HFFc6 (cell line): ENCODE measurements at places on chromosomes 7 and 10.

GRCh38 chr10:133269367-133269766 lies 7.3 kb downstream of the ADAM8 start:
- DNase-seq, result no peak

DNA sequence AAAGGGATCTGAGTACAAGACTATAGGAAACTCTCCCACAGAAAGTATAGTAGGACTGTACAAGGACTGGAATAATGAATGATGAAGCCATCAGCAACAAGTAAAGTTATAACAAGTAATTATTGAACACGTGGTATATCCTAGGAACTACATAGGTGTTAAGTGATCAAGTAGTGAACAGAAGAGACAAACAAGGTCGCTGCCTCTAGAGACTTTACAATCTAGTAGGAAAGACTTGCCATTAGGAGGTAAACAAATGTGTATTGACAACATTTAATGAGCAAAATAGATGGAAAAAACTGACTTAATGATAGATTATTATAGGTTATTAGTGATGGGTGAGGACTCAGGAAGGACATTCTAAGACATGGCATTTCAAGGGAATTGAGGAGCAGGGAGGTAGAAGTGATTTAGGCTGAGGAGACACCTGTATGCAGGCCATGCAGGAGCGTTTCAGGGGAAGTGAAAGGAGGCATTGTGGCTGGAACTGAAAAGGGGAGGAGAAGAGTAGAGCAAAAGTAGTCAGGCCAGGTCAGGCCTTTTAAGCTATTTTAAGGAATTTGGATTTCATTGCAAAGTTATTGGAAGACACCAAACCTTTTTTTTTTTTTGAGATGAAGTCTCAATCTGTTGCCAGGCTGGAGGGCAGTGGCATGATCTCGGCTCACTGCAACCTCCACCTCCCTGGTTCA lies 8.5 kb upstream of the GLCCI1 start:
- DNase-seq, result no peak

DNA sequence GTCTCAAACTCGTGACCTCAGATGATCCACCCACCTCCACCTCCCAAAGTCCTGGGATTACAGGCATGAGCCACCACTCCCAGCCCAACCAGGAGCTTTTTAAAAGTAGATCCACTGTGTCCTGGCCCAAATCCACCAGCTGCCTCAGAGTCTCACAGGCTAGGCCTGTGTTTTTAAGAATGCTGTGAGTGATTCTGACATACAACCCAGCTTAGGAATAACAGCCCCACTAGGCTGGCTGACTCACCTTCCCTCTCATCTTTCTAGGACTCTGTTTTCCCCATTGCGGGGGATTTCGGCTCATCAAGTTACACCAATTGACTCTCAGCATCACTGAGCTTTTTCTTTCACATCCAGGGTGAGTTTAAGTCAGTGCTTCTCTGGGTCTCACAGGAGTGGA lies 207.6 kb downstream of the SKIDA1 start:
- DNase-seq, result peak; percentile 70

DNA sequence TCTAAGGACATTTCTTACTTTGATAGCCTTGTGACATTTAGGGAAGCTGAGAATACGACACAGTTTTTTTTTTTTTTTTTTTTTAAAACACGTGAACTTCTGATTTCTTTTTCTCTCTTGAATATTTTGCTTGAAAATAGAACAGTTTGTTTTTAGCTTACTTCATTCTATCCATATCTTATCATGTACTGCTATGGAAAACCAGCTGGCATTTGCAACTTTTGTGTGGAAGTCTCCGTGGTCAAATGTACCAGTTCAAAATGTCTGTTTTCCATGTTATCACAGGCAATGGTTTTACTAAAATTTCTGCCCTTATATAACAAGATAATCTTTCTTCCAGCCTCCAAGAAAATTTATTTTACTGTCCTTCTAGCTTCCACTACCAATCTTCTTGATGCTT lies 821.6 kb downstream of the DNAJB9 start:
- DNase-seq, result no peak

- no peak for DNase-seq
These were observed 71.3 kb upstream of the ZNF804B start for GRCh38 chr7:88688222-88688621.

DNA sequence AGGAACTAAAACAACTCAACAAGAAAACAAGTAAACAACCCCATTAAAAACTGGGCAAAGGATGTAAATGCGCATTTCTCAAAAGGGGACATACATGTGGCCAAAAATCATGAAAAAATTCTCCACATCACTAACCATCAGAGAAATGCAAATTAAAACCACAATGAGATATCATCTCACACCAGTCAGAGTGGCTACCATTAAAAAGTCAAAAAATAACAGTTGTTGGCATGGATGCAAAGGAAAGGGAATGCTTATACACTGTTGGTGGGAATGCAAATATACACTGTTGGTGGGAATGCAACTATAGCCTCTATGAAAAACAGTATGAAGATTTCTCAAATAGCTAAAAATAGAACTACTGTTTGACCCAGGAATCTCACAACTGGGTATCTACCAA lies 60.0 kb upstream of the LANCL2 start:
- DNase-seq, result no peak

GRCh38 chr10:105950410-105950809 lies 1214.1 kb downstream of the SORCS1 start:
- DNase-seq, result peak; percentile 30

GRCh38 chr10:49644035-49644646 lies 30.3 kb downstream of the CHAT start:
- no peak for DNase-seq

GRCh38 chr10:20185116-20185515 lies 368.9 kb downstream of the PLXDC2 start:
- no peak for DNase-seq

GRCh38 chr7:131087756-131088658 lies 239.7 kb upstream of the MKLN1 start:
- DNase-seq, result no peak

DNA sequence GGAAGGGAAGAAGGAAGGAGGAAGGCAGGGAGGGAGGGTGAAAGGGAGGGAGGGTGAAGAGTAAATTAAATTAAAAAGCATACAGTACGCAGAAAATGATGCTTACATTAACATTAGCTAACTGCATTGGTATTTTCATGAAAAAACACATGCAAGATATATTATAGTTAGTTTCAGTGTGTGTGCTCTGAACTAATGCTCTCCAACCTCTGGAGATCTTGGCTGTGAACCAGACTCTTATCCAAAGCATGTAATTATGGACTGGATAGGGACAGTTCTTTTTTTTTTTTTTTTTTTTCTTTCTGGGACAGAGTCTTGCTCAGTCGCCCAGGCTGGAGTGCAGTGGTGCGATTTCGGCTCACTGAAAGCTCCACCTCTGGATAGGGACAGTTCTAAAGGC lies 357.0 kb downstream of the FRMD4A start:
- DNase-seq, result peak; percentile 38

- DNase-seq, result no peak
These were observed 281.1 kb downstream of the ELFN1 start for GRCh38 chr7:1951159-1951536.

DNA sequence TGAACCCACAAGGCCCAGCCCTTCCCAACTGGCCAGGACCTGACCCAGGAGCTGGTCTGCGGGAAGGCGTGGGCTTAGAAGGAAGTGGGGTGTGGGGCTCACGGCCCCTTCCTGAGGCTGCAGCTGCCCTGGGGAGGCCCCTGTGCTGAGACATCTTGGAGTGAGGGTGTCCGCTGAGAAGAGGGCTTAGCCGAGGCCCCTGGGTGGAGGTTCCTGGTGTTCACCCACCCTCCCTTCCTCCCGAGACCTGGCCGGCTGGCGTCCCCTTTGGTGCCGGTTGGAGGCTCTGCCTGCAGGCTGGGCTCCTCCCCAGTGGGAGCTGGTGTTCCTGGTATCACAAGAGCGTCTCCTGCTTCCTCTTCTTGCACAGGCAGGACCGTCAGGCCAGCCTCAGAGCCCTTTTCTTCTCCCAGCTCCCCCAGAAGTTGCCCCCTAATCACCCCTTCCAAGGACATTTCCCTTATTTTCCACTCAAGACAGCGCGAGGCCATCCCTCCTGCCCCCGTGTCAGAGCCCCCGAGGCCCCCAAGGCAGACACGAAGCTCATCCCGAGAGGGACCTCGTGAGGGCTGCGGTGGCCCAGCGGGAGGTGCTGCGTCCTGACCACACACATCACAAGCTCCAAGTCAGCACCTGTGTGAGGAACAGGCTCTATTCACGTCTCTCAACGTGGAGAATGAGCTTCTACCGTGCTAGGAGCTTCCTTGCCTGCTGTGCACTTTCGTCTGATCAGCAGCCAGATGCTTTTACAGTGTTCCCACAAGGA lies 25.1 kb upstream of the FAM20C start:
- no peak for DNase-seq

DNA sequence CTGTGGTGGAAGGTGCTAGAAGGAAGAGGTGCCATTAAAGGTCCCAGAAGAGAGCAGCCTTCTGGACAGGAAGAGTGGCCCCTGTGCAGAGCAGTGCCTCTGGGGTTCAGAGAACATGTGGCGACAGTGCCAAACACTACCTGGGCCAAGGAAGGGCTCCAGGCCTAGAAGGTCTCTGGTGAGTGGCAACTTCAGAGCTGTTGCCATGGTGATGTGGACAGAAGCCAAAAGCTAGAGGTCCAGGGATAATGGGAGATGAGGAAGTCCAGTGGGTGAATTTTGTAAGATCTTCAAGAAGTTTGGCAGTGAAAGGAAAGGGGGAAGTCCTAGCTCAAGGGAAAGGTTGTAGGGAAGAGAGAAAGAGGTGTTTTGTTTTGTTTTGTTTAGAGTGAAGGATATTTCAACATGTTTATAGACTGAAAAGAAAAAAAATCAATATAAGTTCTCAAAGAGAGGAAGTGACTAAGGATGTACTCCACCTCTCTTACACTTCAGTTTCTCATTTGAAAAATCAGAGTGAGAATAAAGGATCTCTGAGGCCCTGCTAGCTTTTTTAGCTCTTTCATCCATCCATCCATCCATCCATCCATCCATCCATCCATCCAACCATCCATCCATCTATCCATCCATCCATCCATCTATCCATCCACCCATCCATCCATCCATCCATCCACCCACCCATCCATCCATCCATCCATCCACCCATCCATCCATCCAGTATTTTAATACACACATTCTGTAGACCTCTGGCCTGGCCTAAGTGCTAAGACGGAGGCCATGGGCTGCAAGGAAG lies 77.1 kb upstream of the DUSP5 start:
- peak; percentile 38 for DNase-seq

- peak; percentile 100 for DNase-seq
These were observed 83.9 kb downstream of the CXCL12 start for GRCh38 chr10:44300666-44301649.

GRCh38 chr7:18996583-18996982 lies 120.9 kb downstream of the TWIST1 start:
- no peak for DNase-seq

DNA sequence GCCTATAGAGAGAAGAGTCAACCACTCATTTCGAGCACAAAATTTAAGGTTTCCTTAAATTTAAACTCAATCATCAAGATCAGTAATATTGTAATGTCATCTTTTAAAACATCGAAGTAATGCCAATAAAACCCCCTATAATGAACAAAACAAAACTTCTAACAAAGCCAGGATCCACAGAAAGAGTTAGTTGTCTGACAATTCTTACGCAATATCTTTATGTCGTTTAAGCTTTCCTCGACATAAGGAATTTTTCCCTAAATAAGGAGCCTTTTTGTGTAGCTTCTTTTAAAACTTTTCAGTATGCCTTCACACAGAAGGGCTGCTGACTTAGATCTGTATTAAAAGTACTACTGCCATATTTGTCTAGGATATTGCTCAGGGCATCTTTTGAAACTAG lies 7.5 kb downstream of the EBLN1 start:
- DNase-seq, result no peak

DNA sequence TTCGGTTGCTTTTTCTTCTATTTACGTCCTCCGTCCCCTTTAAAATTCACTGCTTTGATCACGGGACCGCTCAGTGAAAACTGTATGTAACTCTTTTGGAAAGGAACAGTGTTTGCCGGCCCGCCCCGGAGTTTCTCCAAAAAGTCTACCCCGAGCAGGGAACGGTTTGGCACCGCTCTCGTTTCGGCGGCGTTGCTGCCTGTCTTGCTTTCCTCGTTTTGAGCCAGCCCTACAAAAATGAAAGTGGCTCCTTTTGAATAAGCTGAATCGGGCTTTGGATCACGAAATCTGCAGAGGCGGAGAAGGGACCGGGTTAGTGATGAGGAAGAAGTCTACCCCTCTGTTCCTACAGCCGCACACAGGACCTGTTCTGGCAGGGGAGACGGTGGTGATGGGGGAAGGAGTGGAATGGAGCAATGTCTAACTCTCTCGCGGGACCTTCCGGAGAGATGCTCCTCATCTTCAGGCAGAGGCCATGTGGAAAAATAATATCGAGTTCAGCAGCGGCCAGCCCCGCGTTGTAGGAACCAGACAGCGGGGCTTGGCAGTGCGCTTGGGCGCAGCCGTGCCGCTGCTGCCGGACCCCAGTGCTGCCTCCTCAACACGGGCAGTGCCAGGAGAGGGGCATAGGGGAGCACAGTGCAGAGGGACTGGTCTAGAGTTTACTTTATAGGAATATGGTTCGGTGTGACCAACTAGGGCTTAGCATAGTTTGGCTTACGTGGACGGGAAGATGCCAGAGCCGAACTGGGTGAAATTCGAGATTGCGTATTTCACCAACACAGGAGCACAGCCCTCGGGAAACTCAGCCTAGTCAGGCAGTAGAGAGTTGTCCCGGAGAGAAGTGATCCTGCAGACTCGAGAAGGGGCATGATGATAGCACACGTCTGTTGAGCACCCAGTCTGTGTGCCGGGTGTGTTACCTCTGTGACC lies 1.4 kb downstream of the HTRA1 start:
- peak; percentile 25 for DNase-seq

DNA sequence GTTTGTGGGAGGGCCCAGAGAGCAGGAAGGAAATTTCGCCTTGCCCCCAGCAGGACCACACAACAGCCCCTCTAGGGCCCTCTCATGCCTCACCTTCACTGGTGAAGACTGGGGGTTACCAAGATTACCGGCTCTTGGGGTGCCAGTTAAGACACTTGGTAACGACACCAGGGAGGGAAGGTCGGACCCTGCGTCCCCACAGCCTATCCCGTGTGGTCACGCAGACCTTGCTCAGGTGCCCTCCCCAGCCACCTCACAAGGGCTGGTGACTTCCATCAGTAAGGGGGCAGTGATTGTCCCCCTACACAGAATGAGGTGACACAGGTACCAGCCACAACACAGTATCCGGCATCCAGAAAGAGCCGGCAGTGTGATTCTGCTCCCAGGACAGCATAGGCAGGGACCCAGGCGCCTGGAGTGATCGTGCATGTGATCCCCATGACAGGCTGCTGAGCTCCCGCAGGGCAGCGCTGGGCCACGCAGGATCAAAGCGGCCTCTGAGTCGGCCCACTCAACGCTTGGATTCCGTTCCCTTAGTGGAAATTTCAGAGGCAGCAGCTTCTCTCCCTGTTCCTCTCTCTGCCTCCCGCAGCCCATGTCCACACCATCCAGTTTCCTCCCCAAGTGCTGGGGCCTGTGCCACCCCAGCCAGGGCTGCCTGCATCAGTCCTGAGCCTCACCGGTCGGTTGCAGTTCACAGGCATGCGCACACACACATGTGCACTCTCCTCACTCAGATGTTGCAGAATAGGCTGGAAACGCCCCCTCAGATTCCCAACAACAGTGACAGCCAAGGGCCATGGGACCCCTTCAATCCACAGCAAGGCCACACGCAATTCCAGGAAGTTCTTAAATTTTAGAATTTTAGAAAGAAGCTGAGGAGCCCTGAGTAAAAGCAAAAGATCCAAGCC lies 35.8 kb downstream of the CAMK2B start:
- no peak for DNase-seq

GRCh38 chr7:78510580-78511188 lies 712.1 kb downstream of the PHTF2 start:
- peak; percentile 55 for DNase-seq
